Activated CD8-positive, alpha-beta memory T cell treated with anti-CD3 and anti-CD28 coated beads for 24 hours (primary cell): ENCODE measurements at places on chromosomes 4 and X.

DNA sequence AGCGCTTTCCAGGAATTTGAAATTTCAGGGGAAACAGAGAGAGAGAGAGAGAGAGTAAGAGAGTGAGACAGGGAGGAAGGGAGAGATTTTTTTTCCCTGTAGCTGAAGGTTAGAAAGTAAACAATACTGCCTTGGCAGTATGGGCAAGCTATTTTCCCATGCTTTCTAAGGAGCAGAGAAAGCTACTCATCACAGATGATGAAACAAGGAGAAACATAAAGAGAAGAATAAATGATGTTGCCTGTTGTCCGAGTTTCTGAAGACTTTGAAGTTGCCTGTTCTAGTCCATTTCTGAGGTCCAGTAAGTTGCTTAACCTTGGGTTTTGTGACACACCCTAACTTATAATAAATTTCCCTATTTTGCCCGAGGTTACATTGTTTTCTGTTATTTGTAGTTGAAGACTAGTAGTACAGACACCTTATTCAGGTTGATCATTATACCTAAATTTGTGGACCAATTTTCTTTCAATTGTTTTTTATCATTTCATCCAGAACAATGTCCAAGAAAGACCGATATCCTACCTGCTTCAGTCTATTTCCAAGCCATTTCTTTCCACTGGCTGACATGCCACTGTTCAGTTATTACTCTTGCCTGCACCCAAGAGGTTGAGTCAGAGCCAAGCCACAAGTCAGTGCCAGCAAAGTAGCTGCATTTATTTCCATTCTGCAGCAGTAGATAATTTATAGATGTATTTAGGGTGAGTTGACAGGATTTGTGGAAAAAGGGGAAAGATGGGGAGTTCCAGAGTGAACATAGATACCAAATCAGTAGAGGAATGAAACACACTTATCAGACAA, 49.7 kb upstream of the SLC16A2 start:
- no peak for DNase-seq

DNA sequence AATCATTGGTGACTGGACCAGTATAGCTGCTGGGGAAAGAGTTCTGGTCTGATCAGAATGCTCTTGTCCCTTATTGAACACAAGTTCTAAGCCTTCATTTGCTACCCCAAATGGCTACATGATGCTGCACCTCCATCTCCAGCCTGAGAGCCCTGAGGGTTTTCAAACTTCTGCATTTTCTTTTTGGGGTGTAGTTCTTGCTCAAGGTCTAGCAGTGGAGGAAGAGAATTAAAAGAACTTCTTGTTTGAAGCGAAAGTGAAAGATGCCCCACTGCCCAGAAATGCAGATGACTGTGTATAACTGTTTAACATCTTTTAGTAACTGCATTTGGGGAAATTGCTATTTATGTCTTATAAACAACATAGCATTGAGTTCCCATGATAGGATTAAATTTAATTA, 38.5 kb downstream of the LAMTOR3 start:
- no peak for DNase-seq

DNA sequence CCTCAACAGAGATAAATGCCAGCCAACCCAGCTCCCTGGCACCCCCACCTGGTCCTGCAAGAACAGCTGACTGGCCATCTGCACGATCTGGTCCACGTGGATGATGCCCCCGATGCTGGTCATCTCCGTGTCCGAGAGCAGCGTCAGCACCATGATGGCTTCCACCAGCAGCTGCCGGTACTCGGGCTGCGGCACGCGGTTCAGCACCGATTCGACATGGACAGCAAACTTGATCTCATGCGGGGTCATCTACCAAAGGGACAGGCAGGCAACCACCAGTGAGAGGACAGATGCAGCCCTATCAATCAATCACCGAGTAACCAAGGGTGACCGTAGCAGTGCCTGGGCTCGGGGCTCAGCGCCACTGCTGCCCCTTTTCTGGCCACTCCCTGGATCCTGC, 89.8 kb downstream of the PHKA2 start:
- DNase-seq = no peak

DNA sequence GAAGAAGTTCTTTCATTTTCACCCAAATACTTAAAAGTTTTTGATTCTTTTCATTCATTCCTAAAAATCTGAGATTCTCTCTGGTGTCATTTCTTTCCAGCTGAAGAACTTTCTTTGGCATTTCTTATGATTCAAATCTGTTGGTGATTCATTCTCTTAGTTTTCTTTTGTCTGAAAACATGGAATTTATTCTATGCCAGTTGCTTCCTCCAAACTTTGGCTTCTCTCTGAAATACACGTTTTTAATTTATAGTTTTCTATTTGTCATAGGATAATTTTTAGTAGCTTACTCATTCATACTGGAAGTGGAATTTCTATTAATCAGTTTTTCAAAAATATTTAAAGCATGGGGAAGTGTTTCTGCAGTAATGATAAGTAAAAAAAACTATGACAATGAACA, 1012.0 kb downstream of the RPA4 start:
- no peak for DNase-seq

GRCh38 chrX:138886769-138887168, 175.3 kb upstream of the FGF13 start:
- no peak for DNase-seq

- DNase-seq = no peak
Measured at GRCh38 chr4:7052923-7053715, 9.9 kb downstream of the TADA2B start.

- no peak for DNase-seq
Measured at GRCh38 chr4:165785337-165785736, 87.7 kb upstream of the TLL1 start.

- no peak for DNase-seq
Measured at GRCh38 chr4:60723796-60724195, 476.3 kb upstream of the ADGRL3 start.

GRCh38 chr4:139768366-139768765, 102.7 kb downstream of the MGST2 start:
- DNase-seq = no peak

DNA sequence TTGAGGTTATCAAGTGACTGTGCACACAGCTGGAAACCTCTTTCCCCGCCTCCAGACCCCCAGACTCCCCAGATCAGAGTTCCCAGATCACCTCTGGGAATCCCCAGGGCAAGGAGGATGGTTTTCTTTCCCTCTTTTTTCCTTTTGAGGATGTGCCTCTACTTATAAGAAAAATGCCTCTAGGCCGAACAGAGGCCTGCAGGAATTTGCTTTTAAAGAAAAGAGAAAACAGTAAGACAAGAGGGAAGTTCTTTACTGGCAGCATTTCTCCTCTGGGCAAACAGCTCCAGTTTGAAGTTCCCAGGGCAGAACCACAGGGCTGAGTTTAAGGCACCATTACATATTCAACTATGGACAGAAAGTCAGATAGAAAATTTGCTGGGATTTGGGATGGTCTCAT, 837.9 kb upstream of the LCORL start:
- DNase-seq = no peak

- no peak for DNase-seq
Measured at GRCh38 chr4:186953599-186954260, 230.1 kb upstream of the FAT1 start.

GRCh38 chrX:96394598-96394997, 290.0 kb upstream of the DIAPH2 start:
- DNase-seq = no peak

- no peak for DNase-seq
Measured at GRCh38 chr4:170581322-170581721, 491.6 kb upstream of the AADAT start.

DNA sequence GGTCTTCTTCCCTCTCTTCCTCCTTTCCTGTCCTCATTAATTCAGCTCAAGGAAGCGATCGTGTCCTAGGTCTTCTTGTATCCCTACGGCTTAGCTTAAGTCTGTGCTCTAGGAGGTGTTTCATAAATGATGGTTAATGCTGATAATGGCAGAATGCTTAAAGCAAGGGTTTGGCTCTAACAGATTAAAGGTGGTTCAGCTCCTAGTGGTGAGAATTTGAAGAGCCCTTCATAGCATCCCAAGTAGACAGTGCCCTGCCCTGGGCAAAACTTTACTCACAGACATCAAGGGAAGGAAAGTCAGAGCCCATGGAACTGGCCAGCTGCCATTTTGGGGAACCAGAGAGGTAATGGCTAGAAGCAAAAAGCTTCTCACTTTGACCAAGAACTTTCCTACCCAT, 47.0 kb upstream of the PGRMC1 start:
- no peak for DNase-seq

DNA sequence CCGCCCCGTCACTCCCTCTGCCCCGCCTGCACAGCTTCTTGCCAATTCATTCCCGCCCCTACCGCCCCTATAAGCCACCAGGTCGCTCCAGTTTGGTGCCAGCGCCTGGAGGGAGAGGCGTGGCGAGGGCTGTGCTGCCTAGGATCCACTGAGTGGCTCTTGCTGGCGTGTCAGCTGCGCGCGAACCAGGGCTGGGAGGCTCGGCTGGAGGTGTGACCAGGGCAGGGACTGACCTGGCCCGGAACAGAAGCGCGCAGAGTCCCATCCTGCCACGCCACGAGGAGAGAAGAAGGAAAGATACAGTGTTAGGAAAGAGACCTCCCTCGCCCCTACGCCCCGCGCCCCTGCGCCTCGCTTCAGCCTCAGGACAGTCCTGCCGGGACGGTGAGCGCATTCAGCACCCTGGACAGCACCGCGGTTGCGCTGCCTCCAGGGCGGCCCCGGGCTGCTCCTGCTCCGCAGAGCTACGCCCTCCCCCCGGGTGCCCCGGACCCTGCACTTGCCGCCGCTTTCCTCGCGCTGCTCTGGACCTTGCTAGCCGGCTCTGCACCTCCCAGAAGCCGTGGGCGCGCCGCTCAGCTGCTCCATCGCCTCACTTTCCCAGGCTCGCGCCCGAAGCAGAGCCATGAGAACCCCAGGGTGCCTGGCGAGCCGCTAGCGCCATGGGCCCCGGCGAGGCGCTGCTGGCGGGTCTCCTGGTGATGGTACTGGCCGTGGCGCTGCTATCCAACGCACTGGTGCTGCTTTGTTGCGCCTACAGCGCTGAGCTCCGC, at the start of gene GPR78:
Gene GPR78 (plus strand): TSS at position 72 of the 773 bp plus-strand sequence. CDS start 591 bp downstream, at position 663.
- DNase-seq = peak; percentile 63

GRCh38 chr4:101348995-101349800, 1.9 kb upstream of the PPP3CA start:
- DNase-seq = no peak

DNA sequence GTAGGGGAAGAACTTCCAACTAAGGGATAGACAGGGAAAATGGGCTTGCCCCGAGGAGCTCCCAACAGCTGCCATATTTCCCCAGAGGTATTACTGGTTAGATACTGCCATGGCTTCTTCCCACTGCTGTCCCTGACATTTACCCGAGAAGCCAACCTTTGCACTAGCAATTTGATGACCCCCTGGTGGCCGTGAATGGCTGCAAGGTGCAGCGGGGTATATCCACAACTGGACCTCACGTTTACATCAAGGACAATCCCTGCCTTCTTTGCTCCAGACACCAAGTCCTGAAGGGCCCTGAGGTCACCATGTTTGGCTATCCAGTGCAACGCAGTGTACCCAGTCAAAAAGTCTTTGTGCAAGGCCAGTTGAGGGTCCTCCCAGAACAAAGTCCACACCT, 2.3 kb downstream of the SOWAHB start:
- no peak for DNase-seq

- no peak for DNase-seq
Measured at GRCh38 chr4:125828346-125828745, 513.6 kb downstream of the FAT4 start.

DNA sequence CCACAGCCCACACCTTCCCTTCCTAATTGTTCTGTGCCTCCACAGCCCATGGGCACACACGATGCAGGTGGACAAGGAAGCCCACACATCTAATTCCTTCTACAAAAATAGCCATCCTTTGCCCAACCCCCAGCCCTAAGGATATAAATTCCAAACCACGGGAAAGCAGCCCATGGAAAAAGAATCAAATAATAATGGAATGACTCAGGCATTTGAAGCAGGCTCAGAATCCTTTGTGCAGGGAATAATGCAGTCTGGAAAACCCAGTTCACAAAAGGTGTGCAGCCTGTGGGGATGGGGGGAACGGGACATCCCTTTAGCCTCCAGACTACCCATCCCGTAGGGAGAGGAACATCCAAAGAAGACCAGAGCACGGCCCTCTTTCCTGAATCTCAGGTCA, 342.3 kb upstream of the GALNT7 start:
- no peak for DNase-seq

DNA sequence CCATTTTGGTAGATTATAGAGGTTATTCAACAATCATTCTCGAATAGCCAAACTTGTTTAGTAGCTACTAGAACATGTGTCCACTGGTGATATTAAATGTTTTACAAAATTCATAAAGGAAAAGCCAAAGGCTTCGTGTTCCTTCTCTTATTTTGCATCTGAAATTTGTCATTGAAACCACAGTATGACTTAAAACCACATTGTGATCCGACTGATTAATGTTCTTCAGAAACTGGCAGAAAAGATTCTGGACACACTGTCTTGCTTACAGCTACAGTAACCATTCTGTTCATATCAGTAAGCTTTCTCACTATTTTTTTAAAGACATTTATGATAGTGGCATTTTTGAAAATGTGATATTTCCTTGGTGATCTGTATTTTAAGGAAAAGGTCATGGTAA, 2.6 kb upstream of the SMARCA1 start:
- no peak for DNase-seq

- DNase-seq = no peak
Measured at GRCh38 chr4:122617597-122618593, 3.0 kb downstream of the IL21 start.

- DNase-seq = no peak
Measured at GRCh38 chrX:153209347-153209746, 30.3 kb downstream of the MAGEA1 start.

DNA sequence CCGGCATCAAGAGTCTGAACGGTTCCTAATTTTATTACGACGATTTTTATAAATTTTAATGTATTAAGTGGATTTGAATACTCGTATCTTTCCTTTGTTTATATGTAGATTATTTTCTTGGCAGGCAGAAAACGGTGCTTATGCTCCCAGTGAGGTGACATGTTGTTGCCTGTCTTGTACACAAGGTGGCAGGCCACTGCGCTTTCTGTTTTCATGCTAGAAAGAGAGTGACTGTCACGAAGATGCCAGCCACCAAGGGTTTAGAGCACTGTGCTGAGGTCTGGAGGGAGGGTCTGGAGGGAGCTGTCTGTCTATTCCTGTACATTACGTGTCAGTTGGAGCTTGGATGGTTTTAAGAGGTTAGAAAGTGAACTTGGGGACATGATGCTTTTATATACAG, 87.7 kb downstream of the SHROOM2 start:
- DNase-seq = peak; percentile 67

- DNase-seq = no peak
Measured at GRCh38 chrX:124415115-124415800, 68.9 kb downstream of the SH2D1A start.

DNA sequence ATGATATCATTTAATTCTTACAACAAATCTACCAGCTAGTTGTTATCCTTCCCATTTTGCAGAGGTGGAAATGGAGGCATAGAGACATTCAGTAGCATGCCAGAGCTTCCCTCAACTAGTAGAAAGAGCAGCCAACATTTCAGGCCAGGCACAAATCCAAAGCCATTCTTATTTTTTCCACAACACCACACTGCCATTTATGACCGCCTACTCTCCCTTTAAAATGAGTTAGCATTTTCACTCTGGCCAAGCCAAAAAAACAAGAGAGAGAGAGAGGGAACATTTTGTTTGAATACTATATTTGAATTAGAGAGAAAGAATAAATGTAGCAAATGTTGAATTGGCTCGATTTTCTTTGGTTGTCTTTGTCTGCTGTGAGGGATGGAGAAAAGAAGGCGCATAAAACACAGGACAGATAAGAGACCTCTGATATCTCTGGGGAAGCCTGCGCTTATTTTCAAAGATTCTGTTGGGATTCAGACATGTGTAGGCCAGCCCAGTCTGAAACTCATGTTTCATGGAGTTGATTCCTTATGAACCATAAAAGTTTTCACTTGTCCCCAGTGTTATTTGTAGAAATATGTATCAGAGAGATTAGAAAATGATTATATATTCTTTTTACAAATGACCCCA, 265.7 kb downstream of the RAB28 start:
- DNase-seq = no peak
